ENCODE measurements at places on chromosomes 1 and 21.

- DNase-seq, result no peak
Observed at GRCh38 chr1:155326020-155326526, 5.4 kb downstream of the RUSC1 start.

DNA sequence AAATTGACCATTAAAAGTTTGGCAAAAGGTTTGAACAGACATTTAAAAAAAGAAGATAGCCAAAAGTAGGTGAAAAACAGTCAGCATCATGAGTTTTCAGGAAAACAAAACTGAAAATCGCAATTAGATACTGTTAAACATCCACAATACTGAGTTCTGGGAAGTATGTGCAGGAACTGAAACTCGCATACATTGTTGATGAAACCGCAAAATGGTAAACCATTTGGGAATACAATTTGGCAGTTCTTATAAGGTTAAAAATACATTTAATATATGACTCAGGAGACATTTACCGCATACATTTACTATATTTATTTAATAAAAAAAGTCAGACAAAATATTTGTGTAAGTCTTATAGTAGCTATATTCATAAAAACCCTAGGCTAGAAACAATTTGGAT, 393.2 kb downstream of the COL11A1 start:
- DNase-seq, result no peak

- DNase-seq, result no peak
Observed at GRCh38 chr21:27565364-27565763, 598.5 kb upstream of the ADAMTS5 start.

DNA sequence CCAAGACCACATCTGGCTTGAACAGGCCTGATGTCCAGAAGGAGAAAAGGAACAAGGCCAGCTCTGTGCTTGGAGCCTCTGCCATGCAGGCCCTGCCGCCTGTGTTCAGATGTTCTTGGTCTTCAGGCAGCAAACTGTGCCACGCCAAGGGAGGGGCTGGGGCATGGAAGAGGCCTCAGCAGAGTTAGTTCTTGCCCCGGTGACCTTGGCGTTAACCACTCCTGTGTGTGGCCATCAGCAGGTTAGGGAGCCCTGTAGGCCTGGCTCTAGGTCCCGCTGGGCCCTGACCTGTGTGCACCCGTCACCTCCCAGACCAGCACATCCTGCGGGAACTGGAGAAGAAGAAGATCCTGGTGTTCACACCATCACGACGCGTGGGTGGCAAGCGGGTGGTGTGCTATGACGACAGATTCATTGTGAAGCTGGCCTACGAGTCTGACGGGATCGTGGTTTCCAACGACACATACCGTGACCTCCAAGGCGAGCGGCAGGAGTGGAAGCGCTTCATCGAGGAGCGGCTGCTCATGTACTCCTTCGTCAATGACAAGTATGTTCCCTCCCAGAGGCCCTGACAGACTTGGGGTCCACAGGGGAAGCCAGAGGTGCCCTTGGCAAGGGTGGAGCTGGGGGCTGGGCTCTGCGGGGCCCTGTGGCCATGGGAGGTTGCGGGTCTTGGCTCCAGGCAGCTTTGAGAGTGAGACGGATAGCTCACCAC, 7.1 kb downstream of the ZC3H12A start:
- no peak for DNase-seq

- no peak for DNase-seq
Observed at GRCh38 chr1:182575540-182576149, 13.4 kb downstream of the RNASEL start.

- no peak for DNase-seq
Observed at GRCh38 chr1:116338400-116338799, 34.6 kb upstream of the ATP1A1 start.

DNA sequence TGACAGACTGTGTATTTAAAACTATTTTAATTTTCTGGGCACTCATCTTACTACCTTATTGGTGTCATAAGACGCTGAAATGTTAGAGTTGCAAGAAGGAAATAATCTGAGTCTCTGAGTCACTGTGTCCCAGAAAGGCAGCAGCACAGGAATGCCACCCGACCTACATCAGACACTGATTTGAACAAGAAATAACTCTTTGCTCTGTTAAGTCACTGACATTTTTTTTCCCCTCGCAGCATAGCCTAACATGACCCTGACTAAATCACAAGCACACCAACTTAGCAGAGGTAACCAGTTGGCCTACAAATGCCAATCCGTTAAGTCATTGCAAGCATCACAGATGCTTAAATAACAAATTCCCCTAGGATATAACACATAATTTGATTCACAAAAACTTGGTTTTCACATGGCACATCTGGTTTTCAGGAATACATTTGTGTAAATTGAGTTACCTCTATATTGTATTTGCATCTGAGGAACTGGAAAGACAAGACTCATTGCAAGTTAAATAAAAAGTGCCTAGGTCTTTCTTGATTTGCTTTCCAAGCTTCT, 349.1 kb downstream of the SEC16B start:
- DNase-seq, result no peak

GRCh38 chr21:23811805-23812204, 1795.5 kb downstream of the MRPL39 start:
- peak; percentile 10 for DNase-seq

DNA sequence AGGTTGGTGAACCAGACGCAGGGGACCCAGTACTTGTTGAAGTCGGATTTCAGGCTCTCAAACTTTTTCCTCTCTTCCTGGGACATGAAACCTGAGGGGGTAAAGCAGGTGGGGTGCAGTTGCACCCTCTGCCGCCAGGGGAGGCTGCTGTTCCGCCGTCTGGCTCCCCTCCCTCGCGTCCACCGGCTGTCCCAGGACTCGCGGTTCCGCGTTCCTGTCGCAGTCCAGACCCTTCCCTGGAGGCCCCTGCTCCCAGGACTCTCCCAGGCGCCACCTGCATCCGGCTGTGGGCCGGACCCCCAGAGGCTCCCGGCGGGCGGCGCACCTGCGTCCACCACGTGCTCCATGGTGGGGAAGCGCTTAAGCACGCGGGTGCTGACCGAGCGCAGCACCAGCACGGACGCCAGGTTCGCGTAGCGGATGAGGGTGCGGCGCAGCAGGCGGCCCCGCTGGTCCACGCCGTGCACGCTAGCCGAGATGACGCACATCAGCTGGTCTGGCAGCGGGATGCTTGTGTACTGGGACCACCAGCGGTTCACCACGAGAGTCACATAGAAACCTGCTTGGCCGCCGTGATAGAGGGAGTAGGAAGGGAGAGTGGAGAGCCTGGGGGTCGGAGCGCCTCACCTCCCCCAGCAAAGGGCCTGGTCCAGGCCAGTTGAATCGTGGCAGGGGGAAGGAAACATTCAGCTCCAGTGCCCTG, 1.7 kb downstream of the BEST4 start:
- DNase-seq, result peak; percentile 77
